ENCODE measurements at places on chromosomes 1 and 21. TPM values are rescaled to one million over a fixed set of nuclear protein-coding genes. Genes with fewer than 3 reads are reported as not detected.
A peak's percentile ranks its signal among the peaks of the same experiment; 100 is the strongest.

The CD2 gene
- total RNA-seq: not detected

The LRRC38 gene
- not detected for total RNA-seq

The PHGDH gene
- total RNA-seq: 271 TPM

GRCh38 chr1:152052606-152053005 is 15.8 kb upstream of the S100A11 start:
- no peak overlapping the region for H3K27ac ChIP-seq
- peaks cover 42% of the 10 kb centered on the region for H3K27me3 ChIP-seq
- H3K4me1 ChIP-seq: peaks cover 22% of the 10 kb centered on the region
- peak; percentile 94 for DNase-seq
- no peak overlapping the region for H3K4me3 ChIP-seq
- no peaks in the 10 kb centered on the region for H3K36me3 ChIP-seq

DNA sequence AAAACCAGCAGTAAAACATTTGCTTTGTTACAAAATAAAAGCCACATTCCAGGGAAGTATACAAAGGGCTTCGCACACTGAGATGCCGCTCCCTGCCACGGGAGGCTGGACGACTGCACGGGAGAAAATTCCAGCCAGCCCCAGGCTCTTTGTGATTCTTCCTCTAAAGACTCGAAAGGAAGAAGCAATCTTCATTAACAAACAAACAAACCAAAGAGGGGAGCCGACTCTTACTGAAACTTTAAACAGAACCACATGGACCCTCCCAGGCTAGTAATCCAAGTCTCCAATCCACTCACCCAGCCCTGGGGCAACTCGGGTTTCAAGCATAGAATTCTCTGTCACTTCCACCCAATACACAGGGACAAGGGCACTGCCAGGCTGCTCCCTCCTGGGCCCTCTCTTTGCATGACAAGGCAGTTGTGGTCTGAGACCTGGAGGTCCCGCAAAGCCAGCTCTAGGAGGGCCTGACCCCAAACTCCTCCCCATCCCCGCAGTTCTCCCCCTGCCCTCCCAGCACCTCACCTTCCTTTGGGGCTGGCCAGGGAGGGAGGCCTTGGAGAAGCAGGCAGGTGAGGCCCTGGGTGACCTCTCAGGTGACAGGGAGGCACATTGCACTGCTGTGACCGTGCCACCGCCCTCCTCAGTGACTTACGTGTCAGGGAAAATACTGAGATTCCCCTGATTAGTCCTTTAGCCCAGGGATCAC is 26.6 kb upstream of the COL18A1 start:
- no peaks in the 10 kb centered on the region for H3K36me3 ChIP-seq
- no peak for DNase-seq
- H3K4me3 ChIP-seq: no peak overlapping the region
- no peaks in the 10 kb centered on the region for H3K27me3 ChIP-seq

DNA sequence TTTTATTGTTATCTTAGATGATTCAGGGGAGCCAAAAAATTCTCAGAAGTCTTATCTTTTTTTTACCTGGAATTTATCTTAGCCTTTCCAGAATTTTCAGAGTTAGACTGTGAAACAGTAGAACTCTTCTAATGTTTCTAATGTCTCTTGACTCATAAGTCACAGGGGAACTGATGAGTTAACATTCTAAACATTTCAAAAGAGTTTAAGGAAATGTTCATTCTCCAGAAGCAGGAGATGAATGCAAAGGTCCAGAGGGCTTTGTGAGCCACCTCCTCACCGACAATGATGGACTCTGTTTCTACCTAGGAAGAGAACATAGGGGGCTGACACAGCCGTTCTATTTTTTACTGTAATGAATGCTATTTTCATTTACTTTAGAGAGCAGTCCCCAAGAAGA is 157.5 kb downstream of the BRINP2 start:
- no peak overlapping the region for H3K27ac ChIP-seq
- H3K4me1 ChIP-seq: no peaks in the 10 kb centered on the region
- DNase-seq: no peak
- H3K27me3 ChIP-seq: no peaks in the 10 kb centered on the region
- no peaks in the 10 kb centered on the region for H3K36me3 ChIP-seq

The LCE2A gene
- not detected for total RNA-seq

DNA sequence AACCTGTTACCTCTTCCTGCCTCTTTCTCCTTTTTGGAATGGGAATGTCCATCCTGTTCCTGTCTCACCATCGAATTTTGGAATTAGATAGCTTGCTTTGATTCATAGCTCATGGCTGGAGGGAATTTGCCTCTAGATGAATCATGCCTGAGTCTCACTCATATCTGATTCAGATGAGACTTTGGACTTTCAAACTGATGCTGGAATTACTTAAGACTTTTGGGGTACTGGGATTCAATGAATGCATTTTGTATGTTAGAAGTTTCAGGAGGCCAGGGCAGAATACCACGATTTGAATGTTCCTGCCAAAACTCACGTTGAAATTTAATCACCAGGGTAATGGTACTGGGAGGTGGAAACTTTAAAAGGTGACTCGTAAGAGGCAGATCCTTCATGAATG is 132.4 kb downstream of the DSCAM start:
- H3K27ac ChIP-seq: no peak overlapping the region
- peaks cover 1% of the 10 kb centered on the region for H3K4me1 ChIP-seq
- H3K4me3 ChIP-seq: no peak overlapping the region
- no peaks in the 10 kb centered on the region for H3K36me3 ChIP-seq

DNA sequence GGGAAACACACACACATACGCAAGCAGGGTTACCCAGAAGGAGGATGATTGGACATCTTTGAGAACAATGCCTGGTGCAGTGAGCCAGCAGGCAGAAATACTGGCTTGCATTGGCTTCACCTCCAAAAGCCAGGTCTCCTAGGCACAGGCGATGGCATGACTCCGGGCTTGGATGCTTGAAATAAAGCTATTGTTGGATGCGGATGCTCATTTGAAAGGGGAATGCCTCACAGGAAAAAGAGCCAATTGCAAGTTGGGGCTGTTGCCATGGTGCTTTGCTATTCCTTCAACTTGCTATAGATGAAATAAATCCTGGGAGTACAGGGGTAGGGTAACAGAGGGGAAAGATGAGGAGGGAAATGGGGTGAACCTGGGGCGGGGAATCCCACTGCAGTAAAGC is 180.7 kb upstream of the SGIP1 start:
- peak overlapping the region; percentile 48 for H3K4me3 ChIP-seq
- H3K27me3 ChIP-seq: no peaks in the 10 kb centered on the region
- H3K27ac ChIP-seq: peak overlapping the region; percentile 69

DNA sequence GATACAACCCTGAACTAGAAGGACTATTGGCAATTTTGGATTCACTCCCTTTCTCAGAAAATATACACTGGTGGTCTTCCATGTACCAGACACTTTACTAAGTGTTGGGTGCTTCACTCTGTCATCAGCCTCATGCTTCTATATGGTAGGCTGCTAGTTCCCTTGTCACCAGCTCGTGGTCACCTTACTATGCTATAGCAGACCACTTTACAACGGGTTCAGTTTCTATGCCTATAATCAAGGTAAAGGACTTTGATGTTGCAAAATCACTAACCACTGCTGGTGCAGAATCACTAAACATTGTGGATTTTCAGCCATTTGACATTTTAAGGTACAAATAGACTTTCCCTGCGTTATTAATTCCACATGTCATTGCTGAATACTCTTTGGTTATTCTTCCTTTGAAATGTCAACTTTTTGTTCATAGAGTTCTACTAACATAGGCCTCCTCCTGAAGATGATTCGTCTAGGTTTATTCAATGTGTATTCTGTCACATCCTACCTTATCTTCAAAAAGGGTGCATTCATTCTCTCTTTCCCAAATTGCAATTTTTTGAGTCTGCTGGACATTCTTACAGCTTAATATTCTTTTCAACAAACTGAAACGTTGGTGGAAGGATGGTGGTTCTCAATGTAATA is 78.3 kb downstream of the LRRC8C start:
- H3K27me3 ChIP-seq: no peaks in the 10 kb centered on the region
- no peak overlapping the region for H3K27ac ChIP-seq

- H3K27me3 ChIP-seq: no peaks in the 10 kb centered on the region
- peaks cover 22% of the 10 kb centered on the region for H3K36me3 ChIP-seq
Measured at GRCh38 chr1:100051893-100052292, 80.8 kb downstream of the SASS6 start.

- H3K27me3 ChIP-seq: no peaks in the 10 kb centered on the region
- DNase-seq: no peak
- H3K36me3 ChIP-seq: no peaks in the 10 kb centered on the region
- H3K27ac ChIP-seq: peak overlapping the region; percentile 34
- H3K4me3 ChIP-seq: peak overlapping the region; percentile 26
- H3K4me1 ChIP-seq: peaks cover 25% of the 10 kb centered on the region
Measured at GRCh38 chr1:906600-907420, 16.9 kb upstream of the SAMD11 start.

The CD5L gene
- total RNA-seq: not detected

The INSRR gene
- total RNA-seq: 0.08 TPM

The PTGS2 gene
- 3.1 TPM for total RNA-seq

DNA sequence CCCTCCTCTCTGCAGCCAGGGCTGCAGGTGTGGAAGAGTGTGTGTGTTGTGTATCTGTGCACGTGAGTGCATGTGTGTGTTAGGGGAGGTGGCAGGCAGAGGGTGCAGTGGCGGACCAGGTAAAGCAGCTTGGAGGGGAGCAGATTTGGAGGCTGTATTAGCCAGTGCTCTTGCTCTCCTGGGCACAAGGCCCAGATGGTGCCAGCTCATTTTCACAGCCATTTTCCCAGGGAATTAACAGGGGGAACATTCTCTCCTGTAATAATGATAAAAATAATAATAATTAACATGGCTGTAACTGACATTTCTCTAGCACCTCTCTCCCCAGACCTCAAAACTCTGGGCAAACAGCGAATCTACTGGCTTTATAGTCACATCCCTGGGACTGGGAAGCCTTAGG is 43.6 kb downstream of the LRRN2 start:
- no peaks in the 10 kb centered on the region for H3K36me3 ChIP-seq
- no peak for DNase-seq
- no peak overlapping the region for H3K27ac ChIP-seq
- no peaks in the 10 kb centered on the region for H3K4me1 ChIP-seq
- H3K4me3 ChIP-seq: no peak overlapping the region

- peak overlapping the region; percentile 98 for H3K27ac ChIP-seq
- H3K4me3 ChIP-seq: peak overlapping the region; percentile 55
- H3K27me3 ChIP-seq: no peaks in the 10 kb centered on the region
- H3K4me1 ChIP-seq: peaks cover 76% of the 10 kb centered on the region
- no peak for DNase-seq
Measured at GRCh38 chr1:170562646-170563338, 30.8 kb downstream of the GORAB start.

The C8B gene
- total RNA-seq: not detected

The APOBEC4 gene
- total RNA-seq: not detected

The PIP5K1A gene
- 84.4 TPM for total RNA-seq

DNA sequence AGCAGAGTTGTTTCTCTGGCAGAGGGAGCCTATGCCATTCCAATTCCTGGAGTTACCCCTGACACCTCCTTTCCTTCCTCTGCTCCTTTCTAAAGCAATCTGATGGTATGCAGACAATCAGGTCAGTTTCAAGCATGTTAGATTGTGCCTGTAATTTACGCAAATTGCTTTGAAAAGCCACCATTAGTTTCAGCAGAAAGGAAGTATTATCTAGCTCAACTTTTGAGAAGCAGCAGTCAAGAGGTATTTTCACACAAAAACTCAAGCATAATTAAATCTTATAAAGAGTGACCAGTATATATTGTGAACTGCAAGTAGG is 2.2 kb downstream of the ERRFI1 start:
- peaks cover 83% of the 10 kb centered on the region for H3K4me1 ChIP-seq
- DNase-seq: no peak
- H3K36me3 ChIP-seq: peaks cover 11% of the 10 kb centered on the region
- H3K27ac ChIP-seq: no peak overlapping the region
- H3K4me3 ChIP-seq: peak overlapping the region; percentile 87

GRCh38 chr1:7268983-7269382 is 483.7 kb downstream of the CAMTA1 start:
- no peak overlapping the region for H3K27ac ChIP-seq
- peak; percentile 13 for DNase-seq
- H3K36me3 ChIP-seq: peaks cover 7% of the 10 kb centered on the region
- no peak overlapping the region for H3K4me3 ChIP-seq

DNA sequence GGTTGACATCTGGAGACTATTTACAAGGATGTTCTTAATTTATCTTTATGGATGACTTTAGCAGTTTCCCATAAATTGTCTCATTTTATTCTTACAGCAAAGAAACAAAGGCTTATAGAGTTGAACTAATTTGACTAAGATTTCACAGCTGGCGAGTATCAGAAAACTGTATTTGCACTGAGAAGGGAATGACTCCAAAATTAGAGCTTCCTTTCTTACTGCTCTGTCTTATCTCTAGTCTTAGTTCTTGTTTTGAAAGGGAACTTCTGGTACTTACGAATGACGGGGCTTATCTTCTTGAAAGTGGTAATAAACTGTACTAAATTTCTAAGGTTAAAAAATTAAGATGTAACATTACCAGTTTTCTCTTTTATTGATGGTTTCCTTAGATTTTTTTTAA is 13.6 kb downstream of the CNST start:
- DNase-seq: no peak
- peaks cover 15% of the 10 kb centered on the region for H3K36me3 ChIP-seq
- peaks cover 63% of the 10 kb centered on the region for H3K4me1 ChIP-seq
- no peak overlapping the region for H3K27ac ChIP-seq

The HSPA6 gene
- total RNA-seq: not detected

The SHE gene
- not detected for total RNA-seq

GRCh38 chr1:167106119-167106461 is 12.2 kb downstream of the STYXL2 start:
- H3K36me3 ChIP-seq: peaks cover 5% of the 10 kb centered on the region
- H3K27me3 ChIP-seq: peaks cover 21% of the 10 kb centered on the region
- peaks cover 32% of the 10 kb centered on the region for H3K4me1 ChIP-seq
- no peak overlapping the region for H3K27ac ChIP-seq
- DNase-seq: no peak
- H3K4me3 ChIP-seq: no peak overlapping the region

- no peaks in the 10 kb centered on the region for H3K4me1 ChIP-seq
- H3K27ac ChIP-seq: no peak overlapping the region
- H3K4me3 ChIP-seq: no peak overlapping the region
- H3K36me3 ChIP-seq: no peaks in the 10 kb centered on the region
Measured at GRCh38 chr1:104238991-104239390, 489.3 kb downstream of the AMY1C start.

- H3K27me3 ChIP-seq: peaks cover 7% of the 10 kb centered on the region
- H3K36me3 ChIP-seq: no peaks in the 10 kb centered on the region
Measured at GRCh38 chr1:116104667-116105066, 6.5 kb upstream of the MAB21L3 start.

The RIMS3 gene
- total RNA-seq: 16.5 TPM

The CAP1 gene
- total RNA-seq: 376 TPM

The FCMR gene
- not detected for total RNA-seq

The BNIPL gene
- 0.55 TPM for total RNA-seq

DNA sequence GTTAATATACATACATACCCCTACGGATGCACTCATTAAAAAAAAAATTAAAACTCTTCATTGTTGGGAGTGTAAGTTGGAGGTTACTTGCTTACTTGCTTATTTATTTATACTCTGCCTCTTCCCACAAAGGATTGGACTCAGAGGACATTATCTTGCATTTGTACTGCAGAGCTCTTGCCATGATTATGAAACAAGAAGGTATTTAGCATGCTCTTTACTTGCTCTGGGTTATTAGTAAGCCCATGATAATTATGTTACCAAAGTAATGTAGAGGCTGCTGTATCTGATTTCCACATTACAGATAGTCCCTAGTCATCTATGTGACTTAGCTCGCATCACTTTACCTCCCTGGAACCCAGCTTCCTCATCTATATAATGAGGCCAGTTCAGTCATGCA is 355.1 kb upstream of the PTBP2 start:
- DNase-seq: no peak
- H3K27ac ChIP-seq: no peak overlapping the region
- H3K4me3 ChIP-seq: no peak overlapping the region
- no peaks in the 10 kb centered on the region for H3K27me3 ChIP-seq
- H3K36me3 ChIP-seq: no peaks in the 10 kb centered on the region

GRCh38 chr1:3428899-3429298 is 25.6 kb upstream of the ARHGEF16 start:
- no peak overlapping the region for H3K4me3 ChIP-seq
- no peak overlapping the region for H3K27ac ChIP-seq
- H3K4me1 ChIP-seq: peaks cover 3% of the 10 kb centered on the region
- no peaks in the 10 kb centered on the region for H3K27me3 ChIP-seq

Measured in osteocyte (in vitro differentiated cells).